ENCODE measurements at places on chromosomes 7 and 10.

- DNase-seq, result no peak
Observed at GRCh38 chr10:116620423-116621400, at the start of gene PNLIPRP2. TSS of gene PNLIPRP2 (plus strand) at chr10:116620953.

DNA sequence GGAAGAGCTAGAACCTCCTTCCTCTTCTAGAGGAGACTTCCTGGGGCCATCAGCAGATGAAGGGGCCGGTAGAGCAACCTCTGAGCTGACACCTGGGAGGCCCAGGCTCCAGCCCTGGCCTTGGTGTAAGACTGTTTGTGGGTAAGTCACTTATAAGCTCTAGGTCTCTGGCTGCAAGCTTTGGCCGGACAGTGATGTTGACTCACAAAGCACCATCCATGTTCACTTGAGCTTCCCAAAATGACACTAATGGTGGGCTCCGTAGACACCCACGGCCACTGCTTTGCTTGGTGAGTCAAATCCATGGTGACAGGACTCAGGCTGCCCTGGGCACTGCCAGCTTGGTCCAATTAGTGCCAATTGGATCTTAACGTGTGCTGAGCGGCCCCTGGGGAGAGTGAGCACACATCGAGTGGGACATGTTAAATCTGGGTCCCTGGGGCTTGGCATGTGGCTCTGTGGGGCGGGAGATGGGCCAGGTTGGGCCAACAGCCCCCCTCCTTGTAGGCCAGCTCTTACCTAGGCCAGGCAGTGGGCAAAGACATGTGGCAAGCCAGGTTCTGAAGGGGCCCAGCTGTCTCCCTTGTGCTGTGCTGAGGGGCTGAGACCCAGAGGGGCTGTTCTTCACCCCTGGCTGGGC is 16.7 kb downstream of the NEURL1 start:
- DNase-seq, result no peak

DNA sequence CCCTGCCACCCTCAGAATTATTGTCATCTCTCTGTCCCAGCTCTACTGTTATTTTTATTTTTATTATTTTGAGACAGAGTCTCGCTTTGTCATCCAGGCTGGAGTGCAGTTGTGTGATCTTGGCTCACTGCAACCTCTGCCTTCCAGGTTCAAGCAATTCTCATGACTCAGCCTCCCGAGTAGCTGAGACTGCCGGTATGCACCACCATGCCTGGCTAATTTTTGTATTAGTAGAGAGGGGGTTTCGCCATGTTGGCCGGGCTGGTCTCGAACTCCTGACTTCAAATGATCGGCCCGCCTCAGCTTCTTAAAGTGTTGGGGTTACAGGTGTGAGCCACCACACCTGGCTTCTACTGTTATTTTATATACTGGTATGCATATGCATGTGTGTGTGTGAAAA is 11.0 kb downstream of the CALHM2 start:
- DNase-seq, result no peak

- no peak for DNase-seq
Observed at GRCh38 chr10:120262857-120263547, 194.0 kb upstream of the PLPP4 start.

- no peak for DNase-seq
Observed at GRCh38 chr7:92847305-92847704, 10.9 kb upstream of the CDK6 start.
